A549 treated with Hydrocortisone at 1 μM for 4 hours (cell line): ENCODE measurements at places on chromosomes 6 and 20. TPM values are rescaled to one million over a fixed set of nuclear protein-coding genes. Genes with fewer than 3 reads are reported as not detected.

UBE2C gene
- 205 to 246 TPM (median 237 TPM) in 5 replicates for total RNA-seq

COX4I2 gene
- not detected in 5 replicates for total RNA-seq

NOX3 gene
- total RNA-seq = not detected in 5 replicates

EYA4 gene
- total RNA-seq = 8.0 to 11.6 TPM (median 9.4 TPM) in 5 replicates

IDH3B gene
- total RNA-seq = 127 to 136 TPM (median 133 TPM) in 5 replicates

CDH4 gene
- total RNA-seq = 5.8 to 9.4 TPM (median 7.9 TPM) in 5 replicates
